Activated CD4-positive, alpha-beta T cell treated with anti-CD3 and anti-CD28 coated beads for 48 hours (primary cell): ENCODE measurements at places on chromosomes 13 and 19.

DNA sequence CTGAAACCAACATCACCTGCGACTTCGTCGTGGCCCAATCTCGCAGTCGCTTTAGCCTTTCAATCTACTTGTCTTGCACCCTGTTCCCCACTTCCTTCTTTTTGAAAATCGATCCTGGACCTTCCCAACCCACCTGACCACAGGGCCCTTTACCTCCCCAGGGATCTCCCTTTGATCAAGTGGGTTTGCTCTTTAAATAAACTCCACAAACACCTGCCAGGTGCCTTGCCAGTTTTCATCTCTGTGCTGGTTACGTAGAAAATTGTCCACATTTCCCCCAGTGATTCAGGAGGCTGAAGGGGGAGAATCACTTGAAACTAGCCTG, 14.5 kb upstream of the RAB20 start:
- no peak for DNase-seq

- no peak for DNase-seq
Measured at GRCh38 chr13:34179481-34179880, 361.5 kb downstream of the RFC3 start.

DNA sequence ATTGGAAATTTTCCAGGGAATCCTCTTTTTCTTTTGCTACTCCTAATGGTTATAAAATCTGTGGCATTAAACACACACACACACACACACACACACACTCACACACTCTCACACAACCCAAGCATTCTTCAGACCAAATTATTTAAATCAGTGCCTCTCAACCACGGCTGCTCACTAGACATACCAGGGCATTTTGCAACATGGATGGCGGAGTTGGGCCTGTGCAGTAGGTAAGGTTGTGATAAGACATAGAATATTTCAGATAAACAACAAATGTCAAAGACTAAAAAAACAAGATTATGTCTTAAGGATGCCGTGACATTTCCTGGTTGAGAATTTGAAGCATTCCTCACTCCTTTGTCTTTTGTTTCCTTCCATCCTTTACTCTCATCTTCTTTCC, 443.1 kb downstream of the MYO16 start:
- DNase-seq: no peak

DNA sequence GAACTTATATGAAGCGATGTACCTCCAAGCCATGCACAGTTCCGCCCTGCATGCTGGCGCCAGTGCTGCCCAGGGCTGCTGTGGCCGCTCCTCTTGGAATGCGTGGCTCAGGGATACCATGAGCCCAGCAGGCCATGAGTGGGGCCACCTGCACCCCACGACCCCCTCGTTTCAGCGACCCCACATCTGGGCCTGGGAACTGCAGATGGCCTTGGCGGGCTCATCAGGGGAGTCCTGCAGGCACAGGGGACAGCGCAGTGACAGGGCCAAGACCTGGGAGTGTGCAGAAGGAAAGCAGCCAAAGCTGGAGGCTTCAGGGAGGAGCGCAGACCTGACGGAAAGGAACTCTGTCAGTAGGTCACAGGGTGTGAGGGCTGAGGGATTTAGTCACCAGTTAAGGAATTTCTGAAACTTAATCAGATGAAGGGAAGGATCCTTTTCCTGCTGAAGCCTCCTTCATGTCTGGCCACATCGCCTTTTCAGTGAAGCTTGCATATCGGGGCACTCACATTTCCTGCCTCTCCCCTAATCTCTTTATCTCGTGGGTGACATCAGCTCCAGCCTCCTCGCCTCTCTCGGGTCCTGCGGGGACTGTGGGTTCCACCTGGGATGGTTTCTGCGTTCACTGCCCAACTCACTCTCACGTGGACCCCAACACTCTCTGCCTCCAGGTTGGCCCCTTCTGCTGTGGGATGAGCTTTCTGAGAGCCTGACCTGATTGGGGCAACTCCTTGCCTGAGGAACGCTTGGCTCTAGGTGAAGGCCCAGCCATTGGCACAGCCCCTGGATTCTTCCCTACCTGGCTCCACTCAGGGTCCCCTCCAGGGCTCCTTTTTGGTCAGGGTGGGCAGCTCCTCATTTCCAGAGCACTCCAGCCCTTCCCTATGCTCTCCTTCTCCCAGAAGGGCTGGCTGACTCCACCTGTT, 123.5 kb downstream of the CRYL1 start:
- DNase-seq: no peak

DNA sequence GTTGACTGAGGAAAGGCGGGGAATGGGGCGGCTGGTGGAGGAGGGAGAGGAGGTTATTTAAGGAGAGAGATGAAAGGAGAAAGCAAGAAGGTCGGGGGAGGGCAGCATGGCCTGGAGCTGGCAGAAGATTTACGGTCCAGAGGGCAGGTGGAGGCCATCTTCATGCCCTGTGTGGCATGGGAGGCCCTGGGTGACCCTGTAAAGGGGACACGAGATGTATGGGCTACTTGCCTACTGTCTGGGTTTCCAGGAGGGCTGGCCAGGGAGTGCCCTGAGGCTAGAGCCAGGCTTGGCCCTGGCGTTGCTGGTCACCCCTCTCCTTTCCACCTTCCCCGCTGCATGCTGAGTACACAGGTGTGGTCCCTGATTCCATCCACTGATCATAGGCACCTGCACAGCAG, 6.1 kb downstream of the WTIP start:
- no peak for DNase-seq
